Activated gamma-delta T cell treated with anti-CD3 and anti-CD28 coated beads, Interleukin-2, amount 50 U/mL, for 16 hours (primary cell): ENCODE measurements at places on chromosomes 5 and 9.

DNA sequence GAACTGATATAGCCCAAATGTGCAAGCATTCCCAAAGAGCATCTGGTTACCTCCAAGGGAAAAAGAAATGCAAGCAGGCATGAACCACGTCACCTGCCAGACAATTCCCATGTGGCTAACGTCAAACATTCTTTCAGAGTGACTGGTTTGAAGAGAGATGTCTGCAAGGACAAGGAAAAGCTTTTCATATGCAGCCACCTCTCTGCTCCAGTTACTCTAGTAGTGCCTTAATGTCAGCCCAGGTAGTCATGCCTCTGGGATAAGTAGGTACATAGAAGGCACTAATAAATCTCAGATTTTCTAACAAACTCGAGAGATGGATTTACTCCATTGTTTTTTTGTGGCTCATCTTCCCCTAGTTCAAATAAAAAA lies 96.8 kb upstream of the IFNK start:
- no peak for DNase-seq

GRCh38 chr5:168136340-168136739 lies 155.1 kb upstream of the WWC1 start:
- no peak for DNase-seq

DNA sequence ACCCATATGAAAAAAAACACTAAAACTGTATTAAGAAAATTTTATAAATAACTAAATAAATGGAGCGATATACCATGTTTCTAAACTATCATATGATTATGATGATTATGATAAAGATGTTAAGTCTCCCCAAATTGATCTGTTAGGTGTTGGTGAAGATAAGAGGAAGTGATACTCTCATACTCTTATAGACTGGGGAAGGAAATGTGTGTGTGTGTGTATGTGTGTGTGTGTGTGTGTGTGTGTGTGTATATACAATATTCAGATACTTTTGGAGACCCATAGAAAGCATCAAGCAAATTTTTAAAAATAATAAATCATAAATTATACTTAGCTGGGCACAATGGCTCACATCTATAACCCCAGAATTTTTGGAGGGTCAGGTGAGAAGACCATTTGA lies 62.9 kb downstream of the TMEM232 start:
- no peak for DNase-seq

DNA sequence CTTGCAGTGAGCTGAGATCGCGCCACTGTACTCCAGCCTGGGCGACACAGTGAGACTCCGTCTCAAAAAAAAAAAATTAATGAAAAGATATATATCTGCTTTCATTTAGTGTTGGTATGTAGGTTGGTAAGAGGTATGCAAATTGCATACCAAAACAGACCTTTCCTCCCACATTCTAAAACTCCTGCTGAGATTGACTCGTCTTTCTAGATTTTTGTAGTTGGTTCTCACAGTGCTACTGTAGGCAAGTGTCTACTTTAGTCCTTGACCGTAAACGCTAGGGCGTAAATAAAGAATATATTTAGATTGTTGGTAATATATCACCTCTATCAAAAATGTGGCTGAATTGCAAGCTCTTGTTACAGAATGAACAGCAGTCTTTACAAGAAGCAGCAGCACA lies 445.9 kb downstream of the CHSY3 start:
- no peak for DNase-seq

DNA sequence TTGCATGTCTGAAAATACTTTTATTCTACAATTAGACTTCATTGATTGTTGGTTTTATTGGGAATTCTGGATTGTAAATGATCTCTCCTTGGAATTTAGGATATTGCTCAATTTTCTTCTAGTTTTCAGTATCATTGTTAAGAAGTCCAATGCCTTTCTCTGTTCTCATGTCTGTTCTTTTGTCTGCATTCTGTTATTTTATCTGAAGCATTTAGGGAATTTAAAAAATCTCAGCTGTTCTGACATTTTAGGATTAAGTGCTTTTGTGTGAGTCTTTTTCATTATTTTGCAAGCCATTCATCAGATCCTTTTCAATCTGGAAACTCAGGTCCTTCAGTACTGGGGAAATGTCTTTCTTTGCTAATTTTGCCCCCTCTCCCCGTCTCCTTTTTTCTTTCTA lies 4.4 kb upstream of the FER start:
- no peak for DNase-seq

- no peak for DNase-seq
These were observed 66.7 kb downstream of the SIL1 start for GRCh38 chr5:139131465-139131864.

DNA sequence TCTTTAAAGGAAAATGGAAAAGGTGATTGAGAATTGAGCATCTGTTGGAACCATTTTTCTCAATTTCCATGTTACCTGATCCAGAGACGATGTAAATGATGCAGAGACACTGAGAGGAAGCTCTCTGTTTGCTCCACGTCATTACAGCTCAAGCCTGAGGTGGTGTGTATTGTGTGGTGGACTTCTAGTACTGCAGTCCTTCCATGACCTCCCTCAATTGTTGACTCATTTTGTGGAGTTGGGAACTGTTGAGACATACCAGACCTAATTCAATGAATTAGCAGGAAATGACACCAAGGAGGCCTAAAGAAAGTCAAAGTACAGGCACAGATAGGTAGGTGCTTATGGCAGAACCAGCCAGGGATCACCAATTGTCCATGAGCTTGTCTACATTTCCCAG lies 15.6 kb upstream of the LVRN start:
- no peak for DNase-seq

DNA sequence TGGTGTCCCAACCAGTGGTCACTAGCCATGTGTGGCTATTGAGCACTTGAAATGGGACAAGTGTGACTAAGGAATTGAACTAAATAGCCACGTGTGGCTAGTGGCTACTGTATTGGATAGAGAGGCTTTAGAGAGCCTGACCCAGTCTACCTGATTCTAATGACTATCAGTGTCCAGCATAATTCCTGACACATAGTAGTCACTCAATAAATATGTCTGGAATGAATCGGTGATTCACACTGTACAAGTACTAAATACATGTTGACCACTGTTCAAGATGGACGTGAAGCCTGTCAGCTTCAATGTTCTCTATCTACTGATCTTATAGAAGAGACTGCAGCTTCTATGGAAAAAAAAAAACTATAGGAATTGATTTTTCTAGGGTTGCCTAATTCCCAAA lies 57.7 kb upstream of the MAST4 start:
- DNase-seq, result no peak

DNA sequence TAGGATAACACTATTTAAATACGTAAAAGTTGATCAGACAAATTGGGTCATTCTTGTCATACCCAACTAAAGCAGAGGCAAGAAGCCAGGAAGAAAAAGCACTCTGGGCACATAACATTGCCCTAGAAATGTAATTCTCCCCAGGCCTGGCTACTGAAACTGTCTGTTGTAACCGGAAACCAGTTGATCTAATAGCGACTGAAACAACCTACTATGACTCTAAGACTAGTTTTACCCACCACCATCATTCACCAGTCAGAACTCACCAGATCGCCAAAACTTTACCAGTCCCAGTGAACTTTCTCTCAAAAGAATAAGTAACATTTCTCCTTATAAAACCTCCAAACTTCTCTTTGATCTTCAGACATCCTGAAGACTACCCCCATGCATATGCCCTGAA lies 99.3 kb upstream of the WWC1 start:
- no peak for DNase-seq

GRCh38 chr5:12522116-12522515 lies 617.9 kb upstream of the CTNND2 start:
- DNase-seq, result no peak

DNA sequence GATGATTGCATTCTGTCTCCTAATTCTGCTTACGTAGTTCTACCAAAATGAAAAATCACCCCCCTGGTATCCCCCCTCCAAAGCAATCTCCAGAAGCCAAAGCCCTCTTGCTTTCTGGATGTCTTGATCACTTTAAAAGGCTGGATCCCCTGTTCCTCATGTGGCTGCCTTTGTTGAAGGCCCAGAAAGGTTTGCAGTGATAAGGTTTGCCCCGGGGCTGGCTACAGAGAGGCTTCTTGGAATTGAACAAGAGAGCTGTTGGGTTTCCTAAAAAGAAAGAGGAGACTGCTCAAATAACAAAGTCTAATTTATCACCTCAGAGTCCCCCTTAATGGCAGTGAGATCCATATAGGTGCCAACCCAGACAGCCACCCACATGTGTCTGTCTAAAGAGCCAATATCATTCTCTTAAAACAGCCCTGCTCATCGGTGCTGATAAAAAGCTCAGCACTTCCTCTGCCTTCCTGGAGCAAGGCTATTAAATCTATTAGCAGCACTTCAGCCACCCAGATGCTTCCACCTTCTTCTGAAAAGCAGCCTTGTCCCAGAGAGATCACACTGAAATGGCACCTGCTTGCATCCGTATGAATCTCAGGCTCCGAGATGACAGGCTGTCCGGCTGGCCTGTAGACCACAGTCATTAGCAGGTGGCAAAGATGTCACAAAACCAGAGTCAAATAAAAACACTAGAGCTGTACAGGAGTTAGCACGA lies 70.9 kb downstream of the TEX10 start:
- DNase-seq, result no peak

- DNase-seq, result no peak
These were observed 352.5 kb upstream of the C9orf72 start for GRCh38 chr9:27925815-27926214.

- no peak for DNase-seq
These were observed 1.2 kb downstream of the CDKN2B-AS1 start for GRCh38 chr9:21995666-21996398.

DNA sequence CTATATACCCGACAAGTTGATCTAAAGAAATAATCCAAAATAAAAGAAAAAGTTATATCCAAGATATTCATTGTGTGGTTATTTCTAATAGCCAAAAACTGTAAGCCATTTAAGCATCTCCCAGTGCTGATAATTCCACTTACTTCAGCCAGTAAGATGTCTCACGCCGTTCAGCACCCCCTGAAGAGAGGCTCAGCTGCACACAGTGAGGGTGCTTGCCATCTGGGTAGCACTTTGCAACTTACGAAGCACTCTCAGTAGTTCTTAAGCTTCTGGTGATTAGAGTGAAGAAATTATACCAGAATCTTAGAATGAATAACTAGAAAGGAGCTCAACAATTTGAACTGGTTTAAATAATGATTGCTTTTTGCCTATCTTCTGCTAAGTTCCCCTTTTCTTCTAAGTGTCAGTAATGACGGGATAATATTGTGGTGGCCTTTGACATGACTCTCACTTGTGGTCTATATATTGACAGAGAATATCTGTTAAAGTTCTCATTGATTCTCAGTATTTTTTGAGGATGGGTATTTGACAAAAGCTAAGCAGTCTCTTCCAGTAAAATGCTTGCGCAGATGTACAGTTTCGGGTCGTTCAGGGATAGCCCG lies 26.2 kb upstream of the LTC4S start:
- DNase-seq, result no peak

- DNase-seq, result no peak
These were observed 78.0 kb downstream of the RFX3 start for GRCh38 chr9:3447788-3448187.

DNA sequence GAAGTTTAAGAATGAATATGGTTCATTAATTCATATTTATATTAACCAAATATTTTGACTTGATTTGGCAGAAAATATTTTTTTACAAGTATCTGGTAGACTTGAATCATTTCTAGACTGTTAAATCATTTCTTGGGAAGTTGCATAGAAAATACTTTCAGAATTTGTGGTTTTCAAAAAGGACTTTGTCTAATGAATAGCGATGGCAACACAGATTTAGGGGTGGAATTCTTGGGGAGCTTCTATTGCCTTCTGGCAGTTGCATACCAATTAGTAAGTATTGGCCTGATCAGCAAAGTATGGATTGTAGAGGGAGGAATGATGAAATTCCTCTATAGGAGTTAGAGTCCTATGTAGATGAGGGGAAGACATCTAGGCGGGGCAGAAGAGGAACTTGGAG lies 68.6 kb upstream of the CKMT2 start:
- DNase-seq, result no peak

DNA sequence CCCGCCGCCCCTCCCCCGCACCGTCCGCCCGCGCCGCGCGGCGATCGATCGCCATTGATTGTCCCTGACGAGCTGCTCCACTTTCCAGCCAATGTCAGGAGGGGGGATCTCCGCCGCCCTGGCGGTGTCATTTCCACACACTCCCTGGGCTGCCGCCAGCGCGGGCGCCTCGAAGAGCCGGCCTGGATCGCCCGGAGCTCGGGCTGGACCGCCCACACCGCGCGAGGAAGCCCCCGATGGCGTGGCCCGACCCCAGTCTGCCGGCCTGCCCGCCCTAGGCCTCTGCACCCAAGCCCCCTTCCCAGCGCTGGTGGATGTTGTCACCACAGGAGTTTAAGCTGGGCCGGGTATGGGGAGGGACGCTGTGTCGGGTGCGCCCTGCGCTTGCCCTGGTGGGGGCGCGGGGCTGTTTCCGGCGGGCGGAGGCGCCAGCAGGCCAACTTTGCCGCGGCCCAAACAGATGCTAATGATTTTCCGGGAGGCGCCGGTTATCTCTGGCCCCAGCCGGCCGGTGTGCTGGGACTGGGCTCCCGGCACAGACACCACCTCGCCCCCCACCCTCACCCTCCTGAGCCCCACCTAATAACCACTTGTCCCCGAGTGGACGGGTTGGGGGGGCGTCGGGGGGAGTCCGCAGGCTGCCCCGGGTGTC lies 10.6 kb upstream of the CXXC5 start:
- DNase-seq, result peak; percentile 49

GRCh38 chr5:25974451-25974850 lies 1063.9 kb downstream of the CDH9 start:
- no peak for DNase-seq

- DNase-seq, result no peak
These were observed 123.2 kb downstream of the SPOCK1 start for GRCh38 chr5:137375741-137376526.

DNA sequence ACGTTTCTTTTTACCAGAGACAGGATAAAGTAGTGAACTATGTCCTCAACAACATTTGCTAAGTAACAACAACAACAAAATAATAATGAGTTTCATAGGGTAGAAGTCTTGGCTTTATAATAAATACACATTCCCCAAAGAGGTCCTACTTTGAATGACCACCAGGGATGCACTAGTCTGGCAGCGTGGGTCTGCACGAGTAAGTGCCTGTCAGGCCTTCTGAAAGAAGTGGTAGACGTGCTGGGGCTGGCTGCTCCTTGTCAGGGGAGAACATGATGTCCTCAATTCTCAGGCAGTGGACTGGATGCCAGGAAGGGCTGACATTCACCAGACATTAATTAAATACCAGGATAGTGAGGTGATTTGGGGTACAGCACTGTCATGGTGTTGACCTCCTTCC lies 331.1 kb downstream of the TMEM38B start:
- DNase-seq, result no peak

DNA sequence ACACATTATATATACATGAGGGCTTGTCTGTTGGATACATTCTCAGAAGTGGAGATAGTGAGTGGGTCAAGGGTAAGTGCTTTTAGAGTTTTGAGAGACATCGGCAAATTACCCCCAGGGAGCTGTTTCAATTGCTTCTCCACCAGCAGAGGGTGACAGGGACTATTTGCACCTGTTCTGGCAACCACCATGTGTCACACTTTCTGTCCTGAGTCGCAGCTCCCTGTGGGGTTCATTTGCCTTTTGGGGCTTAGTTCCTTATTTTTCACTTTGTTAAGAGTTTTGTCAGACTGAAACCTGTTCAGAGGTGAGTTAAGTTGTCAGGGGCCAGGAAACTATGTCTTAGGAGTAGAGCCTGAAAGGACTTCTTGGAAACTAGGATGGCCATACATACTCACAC lies 20.1 kb upstream of the SLC36A1 start:
- no peak for DNase-seq

GRCh38 chr5:94153736-94154450 lies 412.5 kb upstream of the POU5F2 start:
- DNase-seq, result no peak
